Activated naive CD4-positive, alpha-beta T cell treated with Interleukin-2 at 50 U/mL for 16 hours (primary cell): ENCODE measurements at places on chromosomes 16 and 17.

DNA sequence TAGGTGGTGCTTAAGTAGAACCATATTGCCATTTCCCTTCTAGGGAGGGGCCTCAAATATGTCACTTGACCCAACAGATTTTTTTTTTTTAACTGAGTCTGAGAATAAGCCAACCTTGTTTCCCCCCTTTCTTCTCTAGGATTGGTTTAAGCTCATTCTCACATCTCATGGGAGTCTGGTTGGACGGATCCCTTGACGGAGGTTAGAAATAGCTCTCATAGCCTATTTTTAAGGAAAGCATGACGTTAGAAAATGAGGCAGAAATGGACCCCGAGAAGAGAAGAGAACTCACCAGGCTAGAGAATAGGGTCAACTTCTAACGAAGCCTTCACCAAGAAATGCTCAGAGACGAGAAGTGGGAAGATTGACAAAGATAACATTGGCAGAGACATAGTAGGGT, 95.1 kb upstream of the ZFHX3 start:
- DNase-seq, result no peak

- no peak for DNase-seq
Observed at GRCh38 chr16:80380514-80380913, 160.3 kb upstream of the DYNLRB2 start.

DNA sequence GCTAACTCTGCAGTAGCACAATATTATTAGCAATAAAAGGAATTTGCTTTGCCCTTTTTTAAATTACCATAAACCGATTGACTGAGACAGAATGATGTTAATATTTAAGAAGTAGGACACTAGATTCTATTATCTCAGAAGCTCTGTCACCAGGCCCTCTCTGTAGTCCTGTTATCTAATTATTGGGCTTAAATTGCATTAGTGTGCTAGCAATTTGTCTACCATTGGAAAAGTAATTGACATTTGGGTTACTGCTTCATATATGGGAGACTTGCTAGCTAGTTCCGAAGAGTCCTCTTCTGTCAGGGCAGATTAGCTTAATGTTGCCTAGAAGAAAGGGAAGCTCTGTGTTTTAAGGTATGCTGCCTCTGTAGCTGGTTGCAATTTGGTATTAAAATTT, 1107.3 kb upstream of the EEF2KMT start:
- DNase-seq, result no peak

GRCh38 chr16:50711862-50712559, 18.6 kb downstream of the NOD2 start:
- DNase-seq, result no peak

- DNase-seq, result no peak
Observed at GRCh38 chr17:74485841-74486240, 19.4 kb downstream of the CD300A start.

- no peak for DNase-seq
Observed at GRCh38 chr16:55906123-55906522, 30.9 kb upstream of the CES5A start.

DNA sequence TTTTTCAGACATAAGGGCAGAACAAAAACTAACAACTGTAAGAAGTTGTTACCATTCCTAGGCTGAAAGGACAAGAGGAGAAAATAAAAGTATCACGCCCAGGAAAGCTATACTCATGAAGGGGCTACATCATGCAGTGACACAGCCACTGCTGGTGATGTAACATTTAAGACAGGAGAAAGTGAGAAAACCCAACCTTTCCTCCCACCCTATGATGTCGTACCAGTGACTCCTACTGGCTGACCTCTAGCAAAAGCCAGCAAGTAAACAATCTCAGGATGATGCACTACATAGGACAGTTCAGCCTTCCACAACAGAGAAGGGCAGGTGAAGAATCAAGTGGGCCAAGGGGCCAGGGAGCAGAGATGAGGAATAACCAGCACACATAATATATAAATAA, 14.0 kb upstream of the OR1E2 start:
- DNase-seq, result no peak

DNA sequence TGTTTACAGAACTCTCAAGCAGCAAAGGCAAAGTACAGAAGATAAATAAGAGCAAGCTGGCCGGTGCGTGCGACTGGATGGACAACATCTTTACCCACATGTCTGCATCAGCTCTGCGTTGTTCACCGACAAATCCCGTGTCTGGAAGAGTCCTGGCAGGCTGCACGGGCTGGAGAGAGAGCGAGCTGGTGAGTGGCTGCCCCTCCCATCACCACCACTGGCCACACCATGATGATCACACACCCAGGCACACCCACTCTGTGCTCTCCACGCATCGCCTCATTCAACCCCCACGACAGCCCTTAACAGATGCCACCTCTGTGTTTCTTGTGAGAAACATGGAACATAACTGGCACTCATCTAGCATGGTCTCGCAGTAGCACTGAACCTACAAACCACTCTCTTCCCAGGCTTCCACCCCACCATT, 59.2 kb downstream of the ANKRD11 start:
- DNase-seq, result no peak

- no peak for DNase-seq
Observed at GRCh38 chr16:47949276-47949675, 206.5 kb downstream of the ABCC12 start.

- no peak for DNase-seq
Observed at GRCh38 chr16:28838558-28838918, 7.6 kb downstream of the TUFM start.

DNA sequence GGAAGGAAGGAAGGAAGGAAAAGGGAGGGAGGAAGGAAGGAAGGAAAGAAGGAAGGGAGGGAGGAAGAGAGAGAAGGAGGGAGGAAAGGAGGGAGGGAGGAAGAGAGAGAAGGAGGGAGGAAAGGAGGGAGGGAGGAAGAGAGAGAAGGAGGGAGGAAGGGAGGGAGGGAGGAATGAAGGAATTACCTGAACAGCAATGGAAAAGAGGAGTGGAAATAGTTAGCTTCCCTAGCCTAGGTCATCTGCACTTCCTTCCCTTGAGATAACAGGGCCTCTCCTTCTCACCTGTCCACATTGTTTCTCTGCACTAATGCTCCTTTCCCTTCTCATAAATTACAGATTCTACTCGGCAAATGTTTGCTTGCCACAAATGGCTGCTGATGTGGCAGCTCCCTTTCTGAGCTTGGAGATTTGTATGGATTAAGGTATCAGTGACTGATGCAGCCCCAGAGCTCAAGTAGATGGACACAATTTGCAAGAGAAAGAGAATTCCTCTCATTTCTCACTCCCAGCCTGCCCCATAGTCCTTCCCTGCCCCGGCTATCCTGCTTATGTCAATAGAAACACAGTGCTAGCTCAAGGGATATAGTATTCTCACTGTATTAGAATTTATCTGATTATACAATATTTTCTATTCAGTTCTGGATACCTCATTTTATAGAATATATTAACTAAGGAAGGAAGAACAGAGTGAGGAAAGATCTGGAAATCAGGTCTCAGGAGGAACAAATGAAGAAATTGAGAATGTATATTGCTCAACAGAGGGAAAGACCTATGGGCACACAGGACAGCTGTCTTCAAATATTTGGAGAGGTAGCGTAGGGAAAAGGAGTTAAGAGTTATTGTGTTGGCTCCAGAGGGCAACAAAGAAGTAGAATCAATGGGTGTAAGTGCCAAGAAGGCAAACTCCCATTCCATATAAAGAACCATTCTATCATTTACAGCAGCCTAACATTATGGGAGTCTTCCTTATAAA, 14.6 kb downstream of the HOXB1 start:
- no peak for DNase-seq

GRCh38 chr17:40121181-40122135, at the start of gene MSL1:
MSL1 (plus strand) TSS chr17:40121971; CDS start chr17:40122613, 642 bp downstream.
- peak; percentile 89 for DNase-seq

DNA sequence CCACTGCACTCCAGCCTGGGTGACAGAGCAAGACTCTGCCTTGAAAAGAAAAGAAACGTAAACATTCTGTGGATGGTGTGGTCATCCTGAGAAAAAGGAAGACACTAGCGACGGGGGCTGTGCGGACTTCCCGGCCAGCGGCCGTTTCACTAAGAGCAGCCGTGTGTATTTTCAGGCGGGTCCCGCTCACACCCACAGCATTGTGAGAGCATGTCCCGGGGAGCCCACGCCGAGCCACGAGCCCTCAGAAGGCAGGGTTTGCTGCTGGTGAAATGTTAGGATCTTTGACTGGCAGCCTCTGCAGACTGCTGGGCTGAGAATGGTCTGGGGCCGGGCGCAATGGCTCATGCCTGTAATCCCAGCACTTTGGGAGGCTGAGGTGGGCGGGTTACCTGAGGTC, 40.3 kb downstream of the LMF1 start:
- no peak for DNase-seq

- DNase-seq, result peak; percentile 30
Observed at GRCh38 chr16:53502331-53503269, at the start of gene AKTIP. AKTIP (minus strand) TSS chr16:53503209; CDS start chr16:53500259, 2,950 bp downstream.

DNA sequence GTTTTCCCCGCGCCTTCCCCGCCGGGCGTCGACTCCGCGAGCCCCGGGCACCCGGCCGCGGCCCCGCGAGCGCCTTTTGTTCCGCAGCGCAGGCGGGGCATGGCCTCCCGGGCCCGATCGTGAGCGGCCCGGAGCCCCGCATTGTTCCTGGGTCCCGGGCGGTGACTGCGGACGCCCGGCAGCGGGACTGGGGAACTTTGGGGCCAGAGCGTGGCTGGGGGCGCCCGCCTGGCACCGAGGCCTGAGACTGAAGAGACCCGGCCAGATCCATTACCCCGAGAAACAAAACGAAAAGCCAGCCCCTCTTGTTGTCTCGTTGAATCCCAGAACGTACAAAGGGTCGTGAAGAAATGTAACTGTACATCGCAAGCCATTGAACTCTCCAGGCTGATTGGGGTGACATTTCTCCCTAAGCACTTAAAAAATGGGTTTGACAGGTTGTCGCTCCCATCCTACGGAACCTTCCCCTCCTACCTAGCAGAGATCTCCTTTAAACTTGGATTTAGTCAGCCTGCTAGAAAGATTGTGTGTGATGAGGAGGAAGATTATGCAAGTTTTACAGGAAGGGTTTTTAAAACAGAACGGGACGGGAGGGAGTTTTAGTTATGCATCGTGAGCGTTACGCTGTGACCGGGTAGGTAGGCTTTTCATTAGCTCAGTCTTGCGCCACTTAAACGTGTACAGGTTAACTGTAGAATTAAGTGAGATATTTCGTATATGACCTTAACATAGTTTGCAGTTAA, 825 bp downstream of the METTL9 start:
- no peak for DNase-seq

DNA sequence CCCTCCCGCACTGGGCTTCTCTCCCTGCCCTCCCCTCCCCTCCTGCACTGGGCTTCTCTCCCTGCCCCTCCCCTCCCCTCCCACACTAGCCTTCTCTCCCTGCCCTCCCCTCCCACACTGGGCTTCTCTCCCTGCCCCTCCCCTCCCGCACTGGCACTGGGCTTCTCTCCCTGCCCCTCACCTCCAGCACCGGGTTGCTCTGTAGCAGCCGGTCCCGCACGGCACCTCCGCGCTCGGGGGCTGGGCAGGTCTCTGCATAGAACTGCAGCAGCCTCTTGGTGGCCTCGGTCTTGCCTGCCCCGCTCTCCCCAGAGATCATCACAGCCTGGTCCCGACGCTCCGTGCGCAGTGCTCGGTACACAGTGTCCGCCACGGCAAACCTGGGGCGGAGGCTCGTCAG, 9.8 kb downstream of the MYO1C start:
- DNase-seq, result no peak

- no peak for DNase-seq
Observed at GRCh38 chr17:726271-726919, 6.0 kb upstream of the TLCD3A start.

DNA sequence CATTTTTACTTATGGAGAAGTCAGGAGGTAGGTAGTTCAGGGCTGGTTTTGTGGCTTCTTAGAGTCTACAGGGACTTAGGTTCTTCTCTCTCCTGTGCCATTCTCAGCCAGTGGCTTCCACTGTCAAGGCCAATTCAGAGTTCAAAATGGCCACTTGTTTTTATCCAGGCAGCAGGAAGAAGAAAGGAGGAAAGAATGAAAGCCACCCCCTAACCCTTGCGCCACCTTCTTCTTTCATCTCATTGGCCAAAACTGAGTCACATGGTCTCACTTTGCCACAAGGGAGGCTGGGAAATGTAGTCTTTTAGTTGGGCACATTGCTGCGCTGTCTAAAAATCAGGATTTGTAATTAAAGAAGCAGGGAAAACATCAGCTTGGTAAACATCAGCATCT, 60.8 kb upstream of the MED9 start:
- DNase-seq, result no peak

- no peak for DNase-seq
Observed at GRCh38 chr17:77564278-77564920, 394.1 kb upstream of the TNRC6C start.

DNA sequence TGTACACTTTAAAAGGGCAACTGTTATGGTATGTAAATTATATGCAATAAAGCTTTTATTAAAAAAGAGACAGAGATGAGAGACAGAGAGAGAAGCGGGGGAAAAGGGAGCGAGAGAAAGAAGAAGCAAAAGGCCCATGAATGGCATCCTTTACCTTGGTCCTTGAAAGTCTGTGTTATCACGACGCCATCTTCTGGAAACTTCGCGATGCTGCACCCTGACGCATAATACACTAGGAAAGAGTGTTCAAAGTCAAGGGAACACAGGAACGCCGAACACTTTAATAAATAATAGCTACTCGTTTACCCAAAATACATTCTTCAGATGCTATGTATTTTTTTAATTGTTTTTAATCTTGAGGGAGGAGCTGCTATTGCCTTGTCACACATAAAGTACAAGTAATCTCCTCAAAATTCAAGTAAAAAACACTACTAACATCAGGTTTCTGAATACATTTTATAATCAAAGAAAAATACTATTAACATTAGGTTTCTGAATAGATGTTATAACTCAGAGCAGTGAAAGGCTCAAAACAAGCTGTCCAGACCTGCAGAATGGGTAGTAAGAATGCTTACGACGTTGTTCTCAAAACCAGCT, 23.0 kb upstream of the SLC38A8 start:
- DNase-seq, result peak; percentile 30

GRCh38 chr17:83032781-83033180, 46.6 kb upstream of the METRNL start:
- DNase-seq, result no peak

DNA sequence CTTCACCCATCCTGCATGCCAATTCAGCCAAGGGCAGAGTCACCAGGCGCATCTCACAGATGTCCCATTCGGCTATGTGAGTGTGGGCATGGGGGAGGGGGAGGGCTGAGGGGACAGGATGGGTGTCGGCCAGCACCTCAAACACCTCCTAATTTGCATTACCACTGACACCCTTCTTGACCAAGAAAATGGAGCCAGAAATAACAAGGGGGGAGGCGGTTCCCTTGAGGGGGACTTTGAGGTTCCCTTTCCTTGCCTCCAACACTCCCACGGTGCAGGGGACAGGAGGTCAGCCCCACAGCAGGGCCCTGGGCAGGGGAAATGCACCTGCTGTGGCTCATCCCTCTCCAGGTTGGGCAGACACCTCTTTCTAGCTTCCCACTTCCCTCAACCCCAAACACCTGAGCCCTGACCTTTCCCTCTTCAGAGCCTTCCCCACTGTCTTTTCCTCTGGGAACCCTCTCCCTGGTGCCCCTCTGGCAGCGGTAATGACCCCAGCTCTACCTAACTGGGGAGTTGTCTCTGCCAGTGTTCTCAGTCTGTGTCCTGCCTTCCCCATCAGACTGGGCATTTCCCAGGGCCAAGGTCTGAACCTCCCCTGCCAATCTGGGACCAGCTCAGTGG, 18.2 kb upstream of the TBX21 start:
- DNase-seq, result no peak

DNA sequence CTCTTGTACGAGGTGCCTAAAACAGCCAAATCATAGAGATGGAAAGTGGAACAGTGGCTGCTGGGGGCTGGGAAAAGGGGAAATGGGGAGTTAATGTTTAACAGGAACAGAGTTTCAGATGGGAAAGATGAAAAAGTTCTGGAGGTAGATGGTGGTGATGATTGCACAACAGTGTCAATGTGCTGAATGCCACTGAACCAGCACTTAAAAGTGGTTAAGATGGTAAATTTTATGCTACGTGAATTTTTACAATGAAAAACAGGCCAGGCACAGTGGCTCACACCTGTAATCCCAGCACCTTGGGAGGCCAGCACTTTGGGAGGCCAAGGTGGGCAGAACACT, 130.4 kb downstream of the C16orf78 start:
- no peak for DNase-seq
